ENCODE measurements at places on chromosomes 12 and 14. TPM values are rescaled to one million over a fixed set of nuclear protein-coding genes. Genes with fewer than 3 reads are reported as not detected.

The TCL1B gene
- total RNA-seq = 0.50 TPM

GRCh38 chr12:101021911-101022388, 188.1 kb downstream of the SLC5A8 start:
- no peaks in the 10 kb centered on the region for H3K36me3 ChIP-seq
- H3K27ac ChIP-seq = no peak overlapping the region
- H3K4me1 ChIP-seq = no peaks in the 10 kb centered on the region
- no peak for DNase-seq
- no peaks in the 10 kb centered on the region for H3K27me3 ChIP-seq

- peak overlapping the region; percentile 53 for H3K27ac ChIP-seq
- no peak overlapping the region for H3K4me3 ChIP-seq
- peak; percentile 54 for DNase-seq
- H3K4me1 ChIP-seq = peaks cover 50% of the 10 kb centered on the region
Observed at GRCh38 chr12:58416236-58416635, 474.9 kb downstream of the ATP23 start.

- no peak overlapping the region for H3K27ac ChIP-seq
- peaks cover 4% of the 10 kb centered on the region for H3K27me3 ChIP-seq
- no peaks in the 10 kb centered on the region for H3K4me1 ChIP-seq
Observed at GRCh38 chr12:114371733-114372132, 34.2 kb downstream of the TBX5 start.

- no peak overlapping the region for H3K4me3 ChIP-seq
- no peak for DNase-seq
- H3K36me3 ChIP-seq = no peaks in the 10 kb centered on the region
- no peaks in the 10 kb centered on the region for H3K4me1 ChIP-seq
Observed at GRCh38 chr12:62912644-62913043, 22.3 kb downstream of the PPM1H start.

DNA sequence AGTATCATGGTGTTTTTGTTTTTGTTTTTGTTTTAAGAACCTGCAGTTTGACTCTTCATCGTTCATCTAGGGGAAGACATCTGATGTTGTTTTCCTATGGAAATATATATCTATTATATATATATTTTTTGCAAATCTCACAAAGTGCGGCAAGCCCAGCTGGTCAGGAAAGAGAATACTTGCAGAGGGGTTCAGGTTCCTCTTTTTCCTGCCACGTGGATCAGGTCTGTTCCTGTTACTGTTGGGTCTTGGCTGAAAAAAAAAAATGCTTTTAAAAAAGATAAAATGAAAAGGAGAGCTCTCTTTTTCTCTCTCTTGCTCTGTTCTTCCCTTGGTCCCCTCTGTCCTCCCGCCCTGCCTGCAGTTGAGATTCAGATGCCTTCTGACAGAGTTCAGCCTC, 179.4 kb upstream of the BCL2L14 start:
- no peaks in the 10 kb centered on the region for H3K4me1 ChIP-seq
- H3K4me3 ChIP-seq = no peak overlapping the region
- no peaks in the 10 kb centered on the region for H3K36me3 ChIP-seq
- no peak for DNase-seq

- H3K27me3 ChIP-seq = no peaks in the 10 kb centered on the region
- no peaks in the 10 kb centered on the region for H3K4me1 ChIP-seq
- H3K27ac ChIP-seq = no peak overlapping the region
Observed at GRCh38 chr14:95024380-95024779, 132.9 kb downstream of the DICER1 start.

DNA sequence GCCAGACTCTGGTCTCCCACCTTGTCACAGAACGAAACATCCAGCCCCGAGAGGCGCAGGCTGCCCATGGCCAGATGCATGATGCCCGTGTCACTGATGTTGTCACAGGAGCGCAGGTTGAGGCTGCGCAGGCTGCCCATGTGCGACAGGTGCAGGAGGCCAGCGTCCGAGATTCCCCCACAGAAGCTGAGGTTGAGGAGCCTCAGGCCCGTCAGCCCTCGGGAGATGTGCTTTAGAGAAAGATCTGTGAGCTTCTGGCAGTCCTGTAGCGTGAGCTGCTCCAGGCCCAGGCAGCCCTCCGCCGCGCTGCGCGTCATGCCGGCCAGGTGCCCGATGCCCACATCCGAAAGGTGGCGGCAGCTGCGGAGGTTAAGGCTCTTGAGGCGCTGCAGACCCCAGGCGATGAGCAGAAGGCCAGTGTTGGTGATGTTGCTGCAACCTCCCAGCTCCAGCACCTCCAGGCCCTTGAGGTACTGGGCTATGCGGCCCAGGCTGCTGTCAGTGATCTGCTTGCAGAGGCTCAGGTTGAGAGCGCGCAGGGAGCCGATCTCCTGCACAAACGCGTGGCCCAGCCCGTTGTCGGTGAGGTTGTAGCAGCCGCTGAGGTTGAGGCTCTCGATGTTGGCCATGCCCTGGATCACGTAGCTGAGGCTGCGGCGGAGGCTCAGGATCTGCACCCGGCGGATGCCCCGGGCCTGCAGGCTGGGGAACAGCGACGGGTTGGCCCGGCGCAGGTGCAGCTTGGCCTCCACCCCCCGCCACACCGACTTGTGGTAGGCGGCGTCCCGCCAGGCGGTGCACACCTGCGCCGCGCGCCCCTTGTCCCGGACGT, 991 bp downstream of the FBXL14 start:
- H3K4me3 ChIP-seq = peak overlapping the region; percentile 94
- peak; percentile 62 for DNase-seq
- H3K27ac ChIP-seq = peak overlapping the region; percentile 97
- peaks cover 46% of the 10 kb centered on the region for H3K4me1 ChIP-seq
- no peaks in the 10 kb centered on the region for H3K27me3 ChIP-seq
- no peaks in the 10 kb centered on the region for H3K36me3 ChIP-seq

DNA sequence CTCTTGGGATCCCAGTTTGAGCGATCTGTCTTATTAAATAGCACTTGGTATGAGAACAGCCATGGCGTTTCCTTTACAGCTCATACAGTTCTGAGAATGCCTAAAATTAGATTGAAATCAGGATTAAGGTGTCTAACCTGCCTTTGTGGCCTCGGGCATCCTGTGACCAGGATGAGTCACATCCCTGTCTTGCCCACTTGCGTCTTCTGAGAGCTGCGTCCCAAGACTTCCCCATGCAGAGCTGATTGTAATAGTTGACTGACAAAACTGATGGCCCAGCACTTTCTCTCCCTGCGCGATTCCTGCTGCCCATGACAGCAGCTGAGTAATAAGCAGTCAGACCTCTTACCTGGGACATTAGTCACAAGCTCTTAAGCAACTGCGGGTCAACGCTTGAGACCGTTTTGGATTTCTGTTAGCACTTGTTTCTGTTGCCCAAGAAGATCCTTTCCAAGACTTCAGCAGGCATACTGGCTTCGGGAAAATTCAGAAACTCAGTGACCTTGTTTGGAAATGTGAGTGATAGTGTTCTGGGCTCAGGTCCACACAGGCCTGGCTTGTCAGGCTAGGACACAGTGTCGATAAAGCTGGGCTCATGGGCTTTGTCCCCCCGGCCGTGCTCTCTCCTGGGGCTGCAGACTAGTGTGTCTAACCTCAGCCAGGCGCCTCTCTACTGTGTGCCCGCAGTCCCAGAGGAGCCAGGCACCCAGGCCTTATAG, 169.9 kb upstream of the HIF1A start:
- H3K4me3 ChIP-seq = no peak overlapping the region
- no peaks in the 10 kb centered on the region for H3K27me3 ChIP-seq
- H3K4me1 ChIP-seq = peaks cover 33% of the 10 kb centered on the region
- H3K36me3 ChIP-seq = no peaks in the 10 kb centered on the region
- peak overlapping the region; percentile 63 for H3K27ac ChIP-seq

- H3K27me3 ChIP-seq = no peaks in the 10 kb centered on the region
- H3K4me3 ChIP-seq = no peak overlapping the region
- H3K4me1 ChIP-seq = no peaks in the 10 kb centered on the region
- H3K27ac ChIP-seq = no peak overlapping the region
Observed at GRCh38 chr14:29486132-29486531, 441.5 kb downstream of the PRKD1 start.

The C12orf56 gene
- total RNA-seq = 0.20 TPM

DNA sequence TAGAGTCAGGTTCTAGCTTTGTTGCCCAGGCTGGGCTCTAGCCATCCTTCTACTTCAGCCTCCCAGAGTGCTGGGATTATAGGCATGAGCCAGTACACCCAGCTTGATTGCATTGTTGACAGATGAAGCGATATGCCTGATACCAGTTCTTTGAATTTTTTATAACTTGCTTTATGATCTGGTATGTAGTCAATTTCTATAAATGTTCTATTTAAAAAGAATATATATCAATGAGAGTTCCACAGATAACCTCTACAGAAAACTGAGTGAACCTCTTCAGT, 99.8 kb downstream of the DIP2B start:
- H3K4me1 ChIP-seq = no peaks in the 10 kb centered on the region
- H3K36me3 ChIP-seq = no peaks in the 10 kb centered on the region
- no peaks in the 10 kb centered on the region for H3K27me3 ChIP-seq

DNA sequence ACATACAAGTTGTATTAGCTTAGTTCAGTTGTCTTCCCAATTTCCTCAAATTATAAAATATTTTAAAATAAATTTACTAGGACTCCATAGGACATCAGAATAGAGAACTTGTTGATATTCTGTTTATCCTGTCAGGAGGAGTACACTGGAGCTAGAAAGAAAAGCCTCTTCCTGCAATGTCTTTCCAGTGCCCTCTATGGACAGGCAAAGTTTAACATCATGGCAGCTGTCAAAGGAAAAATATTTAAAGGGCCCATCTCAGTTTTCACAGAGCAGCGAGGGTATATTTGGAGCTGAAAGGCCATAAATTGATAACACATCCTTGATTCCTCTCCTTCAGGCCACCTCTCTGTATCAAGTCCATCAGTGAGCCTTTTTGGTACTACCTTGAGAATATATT, 19.0 kb downstream of the DIP2B start:
- no peaks in the 10 kb centered on the region for H3K36me3 ChIP-seq
- no peak for DNase-seq
- no peak overlapping the region for H3K27ac ChIP-seq
- H3K27me3 ChIP-seq = no peaks in the 10 kb centered on the region

DNA sequence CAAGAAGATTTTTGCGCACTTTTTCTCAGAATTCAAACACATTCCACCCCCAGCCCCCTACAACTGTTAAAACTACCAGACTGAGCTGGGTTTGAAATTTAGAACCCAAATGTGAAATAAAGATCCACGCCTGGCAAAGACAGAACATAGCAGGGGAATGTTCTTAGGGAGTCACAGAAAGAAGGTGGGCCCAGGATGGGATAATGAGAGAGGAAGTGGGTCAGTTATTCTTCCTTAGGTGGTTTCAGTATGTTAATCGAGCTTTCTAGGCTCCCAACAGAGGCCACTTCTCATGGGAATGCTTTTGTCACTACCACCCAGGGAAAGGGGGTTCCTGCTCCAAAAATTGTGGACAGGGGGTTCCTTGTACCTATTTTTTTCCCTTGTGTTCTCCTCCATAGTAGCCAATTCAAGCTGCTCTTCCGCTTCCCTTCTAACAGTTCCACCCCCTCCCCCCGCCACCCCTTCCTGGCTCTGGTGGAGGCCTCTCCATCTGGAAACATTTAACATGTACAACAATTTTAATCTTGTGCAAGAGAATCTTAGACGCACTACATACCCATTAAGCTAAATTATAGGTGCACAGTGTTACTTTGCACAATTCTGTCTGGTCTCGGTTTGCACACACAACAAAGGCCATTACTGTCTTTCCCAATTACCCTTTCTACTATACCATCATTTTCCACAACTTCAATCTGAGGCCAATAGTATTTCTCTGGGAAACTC, 218.1 kb downstream of the MON2 start:
- peak overlapping the region; percentile 91 for H3K27ac ChIP-seq
- H3K27me3 ChIP-seq = no peaks in the 10 kb centered on the region
- peak; percentile 34 for DNase-seq
- no peak overlapping the region for H3K4me3 ChIP-seq
- peaks cover 15% of the 10 kb centered on the region for H3K4me1 ChIP-seq
- no peaks in the 10 kb centered on the region for H3K36me3 ChIP-seq

The AMHR2 gene
- total RNA-seq = 13.9 TPM

DNA sequence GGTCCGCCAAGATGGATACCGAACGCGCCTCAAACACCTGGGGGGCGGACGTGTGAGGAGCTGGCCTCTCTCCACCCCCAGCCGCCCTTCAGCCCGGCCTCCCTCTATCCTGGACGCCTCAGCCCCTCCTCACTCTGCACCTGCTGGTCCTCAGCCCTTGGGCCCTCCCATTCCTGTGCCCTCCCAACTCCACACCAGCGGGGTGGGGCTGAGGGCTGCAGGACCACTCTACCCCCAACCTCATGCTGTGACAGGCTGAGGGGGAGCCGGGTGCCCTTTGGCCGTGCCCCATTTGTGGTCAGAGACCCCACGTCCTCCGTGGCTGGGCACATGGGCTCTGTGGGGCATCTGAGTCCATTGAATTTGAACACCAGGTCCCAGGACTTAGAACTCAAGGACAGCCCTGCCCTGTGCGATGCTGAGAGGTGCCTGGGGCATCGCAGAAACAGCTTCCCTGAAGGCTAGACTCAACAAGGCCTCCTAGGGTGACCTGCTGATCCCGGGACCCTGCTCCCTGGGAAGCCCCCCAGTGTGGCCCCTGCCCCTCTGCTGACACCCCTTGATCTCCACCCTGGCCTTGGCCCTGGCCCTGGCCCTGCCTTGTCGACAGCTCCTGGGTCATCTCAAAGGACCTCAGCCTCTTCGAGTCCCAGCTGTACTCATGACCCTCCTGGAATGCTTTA, 82.0 kb upstream of the SFSWAP start:
- no peak overlapping the region for H3K4me3 ChIP-seq
- H3K4me1 ChIP-seq = no peaks in the 10 kb centered on the region
- DNase-seq = no peak
- no peaks in the 10 kb centered on the region for H3K36me3 ChIP-seq
- peaks cover 34% of the 10 kb centered on the region for H3K27me3 ChIP-seq

DNA sequence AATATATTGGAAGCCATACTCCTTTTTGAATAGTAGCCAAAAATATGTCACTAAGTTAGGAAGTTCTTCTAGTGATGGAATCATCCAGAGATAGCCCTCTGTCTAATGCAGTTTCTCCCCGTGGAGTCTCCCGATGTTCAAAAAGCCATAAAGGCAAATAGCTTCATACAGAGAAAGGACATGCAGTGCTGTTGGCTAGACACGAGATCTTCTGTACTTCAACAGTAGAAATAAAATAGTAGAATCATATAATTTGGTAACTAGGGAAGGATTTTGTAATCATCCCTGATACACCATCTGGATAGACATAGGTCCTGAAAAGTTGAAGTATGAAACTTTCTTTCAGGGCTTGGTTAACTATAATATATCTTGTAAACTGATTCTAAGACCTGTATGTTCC, 27.6 kb downstream of the LRFN5 start:
- H3K4me1 ChIP-seq = no peaks in the 10 kb centered on the region
- no peaks in the 10 kb centered on the region for H3K27me3 ChIP-seq
- DNase-seq = no peak
- H3K4me3 ChIP-seq = no peak overlapping the region

Data from hepatocyte (in vitro differentiated cells).